ENCODE measurements at places on chromosomes 12 and 14. TPM values are rescaled to one million over a fixed set of nuclear protein-coding genes. Genes with fewer than 3 reads are reported as not detected.

OR4E2 gene
- not detected for total RNA-seq

TAMALIN gene
- total RNA-seq: 8.0 TPM

GEMIN2 gene
- 11.7 TPM for total RNA-seq

IGFBP6 gene
- total RNA-seq: 6.4 TPM

FSCB gene
- not detected for total RNA-seq

HHIPL1 gene
- 0.86 TPM for total RNA-seq

- peak; percentile 45 for DNase-seq
These were observed 1025.7 kb upstream of the TMEM132C start for GRCh38 chr12:127241072-127241817.

DNA sequence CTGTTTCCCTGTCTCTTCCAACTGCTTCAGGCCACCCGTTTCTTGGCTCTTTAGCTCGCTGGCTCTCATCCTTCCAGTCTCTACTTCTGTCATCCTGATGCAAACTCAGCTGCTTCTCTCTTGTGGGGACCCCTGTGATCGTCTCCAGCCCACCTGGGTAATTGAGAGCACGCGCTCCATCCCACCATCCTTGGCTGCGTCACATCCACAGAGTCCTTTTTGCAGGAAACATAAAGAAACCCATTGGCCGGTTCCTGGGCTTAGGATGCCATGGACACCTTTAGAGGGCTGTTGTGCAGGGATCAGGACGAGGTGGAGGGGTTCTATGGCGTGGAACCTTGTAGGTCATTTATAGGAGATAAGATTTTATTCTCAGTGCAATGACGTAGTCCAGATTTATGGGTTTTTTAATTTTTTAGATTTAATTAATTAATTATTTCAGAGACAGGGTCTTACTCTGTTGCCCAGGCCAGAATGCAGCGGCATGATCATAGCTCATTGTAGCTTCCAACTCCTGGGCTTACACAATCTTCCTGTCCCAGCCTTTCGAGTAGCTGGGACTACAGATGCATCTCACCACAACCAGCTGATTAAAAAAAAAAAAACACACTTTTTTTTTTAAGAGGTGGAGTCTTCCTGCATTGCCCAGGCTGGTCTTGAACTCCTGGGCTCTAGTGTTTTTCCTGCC lies 82.6 kb downstream of the CCDC92 start:
- DNase-seq: no peak

DNA sequence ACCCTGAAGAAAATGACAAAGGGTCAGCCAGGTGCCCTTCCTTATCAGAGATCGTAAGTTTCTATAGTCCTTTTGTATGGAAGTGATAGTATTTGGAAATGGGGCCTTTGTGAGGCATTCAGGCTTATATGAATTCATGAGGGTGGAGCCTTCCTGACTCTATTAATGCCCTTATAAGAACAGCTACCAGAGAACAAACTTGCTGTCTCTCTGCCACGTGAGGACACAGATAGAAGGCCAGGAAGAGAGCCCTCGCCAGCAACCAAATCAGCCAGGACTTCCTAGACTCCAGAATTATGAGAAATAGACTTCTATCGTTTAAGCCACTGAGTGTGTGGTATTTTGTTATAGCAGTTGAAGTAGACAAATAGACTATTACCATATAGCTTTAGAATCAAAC lies 36.7 kb downstream of the TRMT5 start:
- no peak for DNase-seq

DNA sequence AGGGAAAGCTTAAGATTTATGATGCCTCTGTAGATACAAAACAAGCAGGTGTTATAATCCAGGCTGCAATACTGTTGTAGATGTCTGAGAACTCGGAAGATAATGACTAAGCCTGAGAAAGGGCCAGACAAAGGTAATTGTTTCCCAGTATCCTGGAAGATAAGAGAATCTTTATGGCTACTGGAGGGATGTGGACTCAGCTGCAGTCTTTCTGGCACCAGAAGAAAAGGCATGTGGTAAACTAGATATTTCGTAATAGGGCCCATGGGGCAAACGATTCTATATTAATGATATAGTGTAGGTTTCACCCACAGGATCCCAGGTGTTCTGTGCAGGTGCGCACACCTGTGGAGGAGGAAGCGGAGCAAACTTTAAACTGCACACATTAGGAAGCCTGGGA lies 9.2 kb upstream of the APOLD1 start:
- DNase-seq: no peak

- no peak for DNase-seq
These were observed 19.9 kb downstream of the TMEM233 start for GRCh38 chr12:119613319-119613936.

- DNase-seq: no peak
These were observed 2.1 kb downstream of the TSSK4 start for GRCh38 chr14:24207625-24208024.
